ENCODE measurements at places on chromosomes 7 and 10.

DNA sequence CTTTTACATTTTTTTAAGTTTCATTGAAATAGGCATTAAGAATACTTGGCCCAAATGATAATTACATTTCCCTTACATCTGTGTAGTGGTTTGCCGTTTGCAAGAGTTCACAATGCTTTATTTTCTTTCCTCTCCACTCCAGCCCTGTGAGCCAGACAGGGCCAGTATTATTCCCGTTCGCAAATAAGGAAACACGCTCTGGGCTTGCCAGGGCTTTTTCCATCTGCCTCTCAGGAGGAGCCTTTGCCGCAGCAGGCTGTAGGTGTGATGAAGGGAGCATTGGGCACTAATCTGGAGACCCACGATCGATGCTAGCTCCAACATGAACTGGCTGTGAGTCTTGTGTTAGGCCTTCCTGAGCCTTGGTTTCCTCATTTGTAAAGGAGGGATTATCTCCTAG lies 154.4 kb downstream of the GALNT17 start:
- DNase-seq = no peak

DNA sequence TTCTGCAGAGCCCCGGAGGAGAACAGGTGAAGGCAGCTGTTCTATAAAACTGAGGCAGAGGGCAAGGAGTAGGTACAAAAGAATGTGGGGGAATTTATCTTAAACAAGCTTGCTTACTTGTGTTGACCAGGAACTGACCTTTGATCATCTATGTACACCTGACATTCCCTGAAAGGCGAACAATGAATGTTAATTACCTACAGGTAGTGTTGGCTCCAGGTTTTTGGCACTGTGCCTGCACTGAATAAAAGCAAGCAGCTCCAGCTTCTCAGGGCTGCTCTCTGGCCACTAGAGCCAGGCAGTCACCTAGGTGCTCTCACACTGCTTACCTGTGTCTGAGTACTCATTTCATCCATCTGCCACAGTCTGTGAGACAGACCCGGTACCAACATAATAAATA lies 87.0 kb downstream of the RAPGEF5 start:
- DNase-seq = no peak

GRCh38 chr10:23005150-23005549 lies 77.3 kb downstream of the ARMC3 start:
- no peak for DNase-seq

GRCh38 chr7:130090745-130091532 lies 20.6 kb downstream of the KLHDC10 start:
- DNase-seq = no peak

All from GDM1 (cell line).